ENCODE measurements at places on chromosomes 1 and 21. TPM values are rescaled to one million over a fixed set of nuclear protein-coding genes. Genes with fewer than 3 reads are reported as not detected.

DNA sequence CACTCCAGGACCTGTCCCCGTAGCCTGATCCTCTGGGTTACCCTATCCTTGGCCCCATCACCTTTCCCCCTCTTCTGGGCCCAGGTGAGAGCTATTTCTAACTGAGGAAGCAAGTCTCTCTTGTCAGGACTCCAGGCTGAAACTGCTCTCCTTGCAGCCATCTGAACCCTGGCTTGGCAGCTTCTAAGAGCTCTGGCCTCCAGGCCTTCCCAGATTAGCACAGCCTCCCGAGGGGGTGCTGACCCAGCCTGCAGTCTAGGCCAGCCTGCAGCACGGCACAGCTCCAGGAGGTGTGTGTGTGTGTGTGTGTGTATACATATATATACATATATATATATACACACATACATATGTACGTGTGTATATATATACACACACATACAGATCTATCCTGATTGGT is 17.4 kb downstream of the CACNA1S start:
- no peak for DNase-seq

DNA sequence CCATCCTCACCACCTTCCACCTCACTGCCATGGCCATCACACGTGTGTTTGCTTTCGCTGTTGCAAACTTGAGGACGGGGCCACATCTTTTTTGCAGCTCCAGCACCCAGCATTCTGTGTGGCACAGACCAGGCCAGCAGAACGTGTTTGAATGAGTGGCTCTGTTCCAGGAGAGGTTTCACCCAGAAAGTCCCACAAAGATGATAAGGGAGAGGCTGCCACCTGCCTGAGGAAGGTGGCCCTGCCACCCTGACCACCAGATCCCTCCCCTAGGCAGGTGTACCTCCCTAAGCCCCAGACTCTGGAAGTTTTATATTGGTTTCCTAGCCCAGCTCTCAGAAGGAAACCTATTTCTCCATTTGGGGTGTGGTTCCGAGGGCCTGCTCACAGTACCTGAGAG is 252.1 kb downstream of the KAZN start:
- DNase-seq = no peak

Gene TAS1R3
- not detected for polyA plus RNA-seq

- DNase-seq = peak; percentile 42
Observed at GRCh38 chr1:247079141-247079874, 697 bp upstream of the ZNF670 start.

DNA sequence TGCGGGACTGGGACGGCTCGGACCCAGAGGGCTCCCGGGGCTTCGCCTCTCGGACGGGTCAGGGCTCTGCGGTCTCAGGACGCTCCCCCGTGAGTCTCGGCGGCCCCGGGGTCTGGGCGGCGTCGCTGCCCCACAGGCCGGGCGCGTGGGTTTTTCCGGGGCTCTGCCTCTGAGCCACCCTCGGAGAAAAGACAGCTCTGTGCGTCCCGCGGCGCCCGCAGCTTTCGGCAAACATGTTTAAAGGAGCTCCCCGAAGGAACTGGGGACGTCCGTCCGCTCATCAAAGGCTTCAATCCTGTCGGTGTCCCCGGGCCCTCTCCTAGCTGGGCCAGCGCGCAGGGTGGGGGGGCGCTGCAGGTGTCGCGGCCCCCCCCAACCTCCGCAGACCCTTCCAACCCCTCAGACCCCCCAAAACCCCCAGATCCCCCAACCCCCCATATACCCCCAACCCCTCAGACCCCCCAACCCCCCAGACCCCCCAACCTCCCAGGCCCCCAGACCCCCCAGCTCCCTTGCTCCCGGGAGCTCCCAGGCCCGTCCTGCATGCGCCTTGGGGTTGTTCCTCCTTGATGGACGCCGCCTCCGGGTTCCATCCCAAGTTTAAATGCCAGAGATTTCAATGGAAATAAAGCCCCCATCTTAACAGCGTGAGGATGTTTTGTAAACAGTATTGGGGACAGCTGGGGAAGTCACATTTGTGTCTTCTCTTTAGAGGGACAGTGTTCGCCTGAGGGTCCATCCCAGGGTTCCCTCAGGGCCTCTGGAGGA is 996 bp upstream of the C1orf159 start:
- peak; percentile 44 for DNase-seq

- DNase-seq = no peak
Observed at GRCh38 chr21:37550618-37551330, 184.2 kb downstream of the DYRK1A start.

Gene MRPL55
- polyA plus RNA-seq = 211 TPM

DNA sequence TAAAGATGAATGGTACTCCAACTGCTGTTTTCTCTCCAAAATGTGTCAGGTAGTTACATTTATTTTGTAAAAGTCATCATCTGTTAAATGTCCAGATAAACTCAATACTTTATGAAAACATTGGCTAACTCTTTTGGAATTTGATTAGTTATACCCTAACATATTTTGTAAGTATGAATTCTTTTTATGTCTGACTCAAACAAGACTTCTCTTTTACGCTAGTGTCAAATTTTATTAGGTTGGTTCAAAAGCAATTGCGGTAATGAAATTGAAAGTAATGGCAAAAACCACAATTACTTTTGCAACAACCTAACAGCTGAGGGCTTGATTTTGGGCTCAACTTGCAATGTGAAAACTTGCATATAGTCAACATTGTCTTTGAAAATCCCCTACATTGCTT is 41.0 kb upstream of the USP25 start:
- no peak for DNase-seq

Gene LAMC1
- 17.6 TPM for polyA plus RNA-seq

DNA sequence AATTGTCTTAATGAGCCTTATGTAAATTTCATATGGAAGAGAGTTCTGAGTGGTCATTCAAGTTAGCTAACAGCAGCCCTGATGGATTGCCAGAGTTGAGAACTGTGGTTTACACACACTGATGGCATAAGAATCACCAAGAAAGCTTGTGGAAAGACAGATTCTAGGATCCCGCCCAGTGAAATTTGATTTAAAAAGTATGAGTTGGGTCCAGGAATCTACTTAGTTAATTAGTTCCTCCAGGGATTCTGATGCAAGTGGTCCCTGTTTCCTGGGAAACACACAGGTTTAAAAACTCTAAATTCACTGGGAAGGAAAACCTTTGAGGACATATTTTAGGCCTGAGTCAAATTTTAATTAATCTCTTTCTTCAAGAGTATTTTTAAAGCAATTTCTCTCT is 144.3 kb downstream of the NTPCR start:
- no peak for DNase-seq

Gene VHLL
- not detected for polyA plus RNA-seq

DNA sequence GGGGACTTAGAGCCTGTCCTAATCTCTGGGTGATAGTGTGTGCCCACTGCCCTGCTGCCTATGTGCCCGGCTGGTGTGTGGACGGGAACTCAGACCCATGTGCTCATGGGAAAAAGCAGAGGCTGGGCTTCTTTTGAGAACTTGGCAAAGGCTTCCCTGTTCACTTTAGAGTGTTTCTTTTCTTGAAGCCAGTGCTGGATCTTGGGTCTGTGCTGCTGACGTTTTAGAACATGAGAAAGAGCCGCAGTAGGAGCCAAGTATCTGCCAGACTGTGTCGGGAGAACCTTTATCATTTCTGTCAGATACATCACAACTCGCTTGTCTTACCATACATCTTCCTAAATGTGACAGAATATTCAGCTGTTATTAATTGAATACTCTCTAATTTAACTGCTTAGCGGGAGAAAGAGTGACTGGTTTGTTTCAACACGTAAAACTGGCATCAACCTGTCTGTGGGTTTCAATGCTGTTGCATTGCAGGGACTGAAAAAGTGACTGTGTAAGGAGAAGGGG is 195.2 kb downstream of the PBX1 start:
- no peak for DNase-seq

- no peak for DNase-seq
Observed at GRCh38 chr1:39545531-39545930, 31.1 kb downstream of the PABPC4 start.

Gene HUNK
- not detected for polyA plus RNA-seq

- no peak for DNase-seq
Observed at GRCh38 chr1:52976183-52977035, 49.3 kb downstream of the SCP2 start.

Data from naive B cell (primary cell).